DMS153 (cell line): ENCODE measurements at places on chromosomes 1 and 21.

GRCh38 chr1:190147616-190148015 lies 330.0 kb downstream of the BRINP3 start:
- no peak for DNase-seq

DNA sequence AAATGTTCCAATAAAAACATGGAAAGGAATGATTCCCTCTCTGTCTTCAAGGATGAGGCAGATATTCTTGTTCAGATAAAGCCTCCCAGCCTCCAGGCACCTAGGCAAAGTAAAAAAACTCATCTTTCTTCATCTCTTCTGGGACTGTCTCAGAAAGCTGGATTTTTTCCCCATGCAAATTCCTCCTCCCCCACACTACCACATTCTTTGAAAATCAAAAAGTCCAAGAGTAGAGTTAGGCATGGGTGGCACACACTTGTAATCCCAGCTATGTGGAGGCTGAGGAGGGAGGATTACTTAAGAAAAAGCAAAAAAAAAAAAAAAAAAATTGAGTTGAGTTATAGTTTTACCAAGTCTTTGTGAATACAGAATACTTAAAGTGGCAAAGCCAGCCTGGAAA lies 82.8 kb downstream of the GLUL start:
- DNase-seq: no peak

- DNase-seq: peak; percentile 76
Measured at GRCh38 chr1:164836614-164837018, 277.6 kb downstream of the PBX1 start.

DNA sequence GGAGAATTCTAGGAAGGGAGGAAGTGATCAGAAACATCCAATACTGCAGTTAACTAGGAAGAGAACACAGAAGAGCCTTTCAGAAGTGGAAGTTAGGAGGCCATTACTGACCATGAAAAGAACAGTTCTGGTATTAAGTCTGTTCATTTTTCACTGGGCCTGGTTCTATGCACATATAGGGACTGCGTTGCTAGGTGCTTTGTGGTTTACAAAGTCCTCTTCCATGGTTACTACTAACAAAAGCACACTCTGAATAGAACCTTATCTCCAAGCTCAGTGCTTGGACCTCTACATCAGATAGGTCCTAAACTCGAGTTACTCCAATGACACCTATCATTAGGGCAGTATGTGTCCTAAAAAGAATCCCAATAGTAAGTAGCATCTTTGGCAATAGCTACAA lies 75.4 kb downstream of the RPAP2 start:
- DNase-seq: no peak

- no peak for DNase-seq
Measured at GRCh38 chr21:38898422-38899096, 92.8 kb downstream of the ETS2 start.

GRCh38 chr1:157658571-157658970 lies 42.0 kb downstream of the FCRL3 start:
- DNase-seq: no peak

DNA sequence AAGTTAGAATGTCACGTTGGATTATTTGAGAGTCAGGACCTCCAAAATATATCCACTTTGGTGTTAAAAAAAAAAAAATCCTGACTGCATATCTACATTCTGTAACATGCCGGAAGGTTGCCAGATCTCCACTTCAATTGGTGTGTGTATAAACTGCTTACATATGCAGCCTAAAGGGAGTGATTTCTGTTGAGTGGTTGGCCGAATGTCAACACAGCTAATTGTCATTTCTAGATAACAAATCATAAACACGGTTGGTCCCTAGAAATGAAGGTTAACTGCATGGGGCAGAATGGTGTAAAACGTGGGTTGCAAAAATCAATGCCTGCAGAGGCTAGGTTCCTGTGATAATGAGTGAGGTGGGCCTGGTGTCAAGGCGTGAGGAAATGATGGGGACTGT lies 15.0 kb upstream of the ROR1 start:
- DNase-seq: peak; percentile 74

GRCh38 chr1:12511516-12512468 lies 106.2 kb downstream of the DHRS3 start:
- no peak for DNase-seq

- no peak for DNase-seq
Measured at GRCh38 chr21:36691555-36692041, 7.3 kb upstream of the SIM2 start.
